Naive thymus-derived CD4-positive, alpha-beta T cell (primary cell): ENCODE measurements at places on chromosomes 11 and 22. TPM values are rescaled to one million over a fixed set of nuclear protein-coding genes. Genes with fewer than 3 reads are reported as not detected.

GRCh38 chr22:22216450-22216959 is 28.1 kb upstream of the VPREB1 start:
- no peak for DNase-seq

DNA sequence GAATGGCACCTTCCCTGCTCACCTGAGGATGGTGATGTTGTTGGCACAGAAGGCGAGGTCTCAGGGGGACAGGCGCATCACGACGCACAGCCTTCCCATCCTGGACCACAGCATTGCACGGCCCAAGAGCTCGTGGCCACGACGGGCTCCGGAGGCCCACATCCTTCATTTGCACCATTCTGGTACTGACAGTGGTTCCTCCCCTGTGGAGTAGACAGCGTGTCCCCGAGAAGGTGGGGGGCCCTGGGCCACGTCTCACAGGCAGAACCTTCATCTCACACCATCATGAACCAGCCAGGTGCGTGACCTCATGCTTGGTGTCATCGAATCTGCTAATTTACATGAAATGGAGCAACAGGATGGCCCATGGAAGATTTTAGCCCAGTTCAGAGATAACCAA is 180.0 kb downstream of the CTTN start:
- no peak for DNase-seq

GRCh38 chr11:47259232-47259977 is 1.6 kb downstream of the NR1H3 start:
- peak; percentile 23 for DNase-seq

DNA sequence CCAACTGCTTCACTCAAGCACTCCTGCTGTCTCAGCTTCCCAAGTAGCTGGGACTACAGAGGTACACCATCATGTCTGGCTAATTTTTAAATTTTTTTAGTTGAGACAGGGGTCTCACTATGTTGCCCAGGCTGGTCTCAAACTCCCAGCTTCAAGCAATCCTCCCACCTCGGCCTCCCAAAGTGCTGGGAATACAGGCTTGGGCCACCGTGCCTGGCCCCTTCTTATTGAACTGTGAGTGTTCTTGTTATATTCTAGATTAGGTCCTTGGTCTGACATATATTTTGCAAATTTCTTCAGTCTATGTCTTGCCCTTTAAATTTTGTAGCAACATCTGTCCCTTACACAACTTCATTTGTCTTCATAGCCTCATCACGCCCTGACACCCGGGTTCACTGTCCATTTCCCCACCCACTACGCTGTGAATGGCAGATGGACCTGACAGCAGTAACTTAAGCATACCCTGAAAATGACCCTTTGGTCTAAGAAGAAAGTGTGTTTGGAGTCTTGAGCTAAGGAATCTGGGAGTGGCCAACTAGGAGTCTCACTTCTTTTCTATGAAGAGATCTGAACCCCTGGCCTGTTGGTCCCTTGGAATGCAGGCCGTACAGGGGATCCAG is 4.2 kb upstream of the FAM118A start:
- DNase-seq = no peak

DNA sequence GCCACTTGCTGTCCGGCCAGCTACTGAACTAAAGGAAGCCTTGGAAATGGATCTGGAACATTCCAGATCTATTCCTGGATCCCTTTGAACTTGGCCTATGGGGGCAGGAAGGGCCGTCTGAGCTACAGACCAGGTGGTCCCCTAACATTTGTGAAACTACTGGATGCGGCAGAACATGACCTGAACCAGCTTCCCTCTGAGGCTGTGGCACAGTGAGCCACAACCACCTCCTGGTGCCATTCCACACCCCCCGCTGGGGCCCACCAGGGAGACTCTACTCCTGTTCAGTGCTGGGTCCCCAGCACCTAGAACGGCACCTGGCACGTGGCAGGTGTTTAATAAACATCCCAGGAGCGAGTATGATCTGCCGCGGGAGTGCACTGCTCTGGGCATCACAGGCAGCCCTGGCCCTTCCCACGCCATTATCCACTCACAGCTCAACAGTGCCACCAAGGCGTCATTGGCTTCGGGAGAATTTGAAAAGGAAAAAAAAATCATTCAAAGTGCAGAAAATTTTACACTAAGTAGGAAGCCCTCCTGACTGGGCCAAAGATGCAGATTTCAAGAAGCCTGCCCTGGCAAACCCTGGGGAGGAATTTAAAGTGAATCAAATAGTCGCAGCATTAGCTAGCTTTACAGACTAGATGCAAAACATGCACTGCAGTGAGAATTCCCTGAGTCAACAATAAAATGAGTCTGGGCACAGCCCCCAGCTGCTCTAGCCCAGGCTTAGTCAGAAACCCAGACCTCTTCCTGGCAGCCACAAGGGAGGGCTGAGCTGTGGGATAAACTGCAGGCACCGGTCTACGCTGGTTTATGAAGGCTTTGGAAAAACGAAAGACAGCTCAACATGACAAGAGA is 14.3 kb upstream of the EFCAB6 start:
- DNase-seq = no peak

TBC1D22A gene
- 50.1 TPM for total RNA-seq
